ENCODE measurements at places on chromosomes 5 and 9.

GRCh38 chr9:14710804-14711203 is 11.7 kb downstream of the CER1 start:
- no peak overlapping the region for H3K4me3 ChIP-seq
- no peaks in the 10 kb centered on the region for H3K36me3 ChIP-seq
- H3K27ac ChIP-seq = no peak overlapping the region

- no peak overlapping the region for H3K27ac ChIP-seq
- H3K4me1 ChIP-seq = peaks cover 52% of the 10 kb centered on the region
- peaks cover 83% of the 10 kb centered on the region for H3K27me3 ChIP-seq
These were observed 6.3 kb downstream of the PAX5 start for GRCh38 chr9:37027582-37028419.

DNA sequence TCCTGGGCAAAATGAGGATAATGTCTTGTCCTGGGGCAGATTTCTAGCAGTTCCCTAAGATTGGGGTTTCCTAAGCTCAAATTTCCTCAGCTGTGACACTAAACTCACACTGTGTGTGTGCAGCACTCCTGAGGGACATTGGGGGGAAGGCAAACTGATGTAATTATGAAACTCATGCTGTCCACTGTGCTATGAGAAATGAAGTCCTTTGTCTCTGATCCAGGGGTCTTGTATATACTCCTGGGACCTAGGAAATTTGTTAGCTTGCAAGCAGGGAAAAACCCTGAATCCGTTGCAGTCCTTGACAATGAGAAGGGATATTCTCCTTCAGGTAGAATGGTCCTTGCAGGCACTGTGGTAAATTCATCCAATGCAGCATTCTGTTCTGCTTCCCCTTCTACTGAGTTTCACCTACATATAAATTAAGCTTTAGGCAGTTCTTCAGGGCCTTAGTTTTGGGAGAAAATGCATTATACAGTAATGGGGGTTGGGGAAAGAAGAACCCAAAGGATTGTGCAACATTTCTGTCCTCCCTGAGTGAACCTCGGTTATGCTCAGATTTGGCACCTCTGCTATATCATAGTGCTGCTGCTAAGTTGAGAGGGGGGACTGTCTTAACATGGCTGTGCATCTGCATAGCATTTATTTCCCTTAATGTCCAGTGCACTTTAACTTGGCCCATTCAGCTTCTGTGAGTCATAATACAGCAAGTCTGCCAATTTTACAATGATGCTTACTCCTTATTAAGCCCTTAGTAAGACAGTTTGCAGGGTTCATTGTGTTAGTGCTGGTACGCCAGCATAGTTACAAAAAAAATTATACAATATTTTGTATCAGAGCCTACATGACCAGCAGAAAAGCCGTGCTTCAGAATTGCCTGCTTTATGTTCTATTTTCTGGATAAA is 80.2 kb downstream of the PJA2 start:
- no peaks in the 10 kb centered on the region for H3K27me3 ChIP-seq
- no peak overlapping the region for H3K4me3 ChIP-seq
- H3K36me3 ChIP-seq = no peaks in the 10 kb centered on the region
- no peak for DNase-seq

DNA sequence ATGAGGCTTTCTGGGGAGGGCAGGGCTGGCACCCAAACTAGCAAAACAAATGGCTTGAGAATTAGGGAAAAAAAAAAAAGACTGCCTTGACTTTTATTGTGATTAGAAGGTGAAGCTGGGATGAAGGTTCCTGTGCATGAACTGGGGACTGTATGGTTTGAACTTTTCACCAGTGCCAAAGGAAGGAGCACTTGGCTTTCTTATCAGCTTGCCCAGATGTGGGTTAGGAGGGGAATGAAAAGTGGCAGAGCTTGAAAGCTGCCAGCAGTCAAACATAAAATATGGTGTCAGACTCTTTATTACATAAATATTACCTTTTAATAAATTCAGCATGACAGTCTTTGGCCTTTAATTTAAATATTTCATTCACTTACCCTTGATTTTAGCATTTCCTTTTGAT is 182.5 kb downstream of the PSAT1 start:
- DNase-seq = no peak
- H3K27me3 ChIP-seq = no peaks in the 10 kb centered on the region
- no peaks in the 10 kb centered on the region for H3K36me3 ChIP-seq
- no peaks in the 10 kb centered on the region for H3K4me1 ChIP-seq
- H3K4me3 ChIP-seq = no peak overlapping the region

- no peaks in the 10 kb centered on the region for H3K36me3 ChIP-seq
- H3K27ac ChIP-seq = no peak overlapping the region
- no peaks in the 10 kb centered on the region for H3K27me3 ChIP-seq
These were observed 117.7 kb downstream of the TMEM167A start for GRCh38 chr5:82959466-82959865.

GRCh38 chr9:98852460-98852734 is 44.9 kb downstream of the GALNT12 start:
- no peak overlapping the region for H3K4me3 ChIP-seq
- H3K27ac ChIP-seq = peak overlapping the region; percentile 14
- no peaks in the 10 kb centered on the region for H3K27me3 ChIP-seq
- H3K36me3 ChIP-seq = no peaks in the 10 kb centered on the region
- H3K4me1 ChIP-seq = peaks cover 40% of the 10 kb centered on the region

DNA sequence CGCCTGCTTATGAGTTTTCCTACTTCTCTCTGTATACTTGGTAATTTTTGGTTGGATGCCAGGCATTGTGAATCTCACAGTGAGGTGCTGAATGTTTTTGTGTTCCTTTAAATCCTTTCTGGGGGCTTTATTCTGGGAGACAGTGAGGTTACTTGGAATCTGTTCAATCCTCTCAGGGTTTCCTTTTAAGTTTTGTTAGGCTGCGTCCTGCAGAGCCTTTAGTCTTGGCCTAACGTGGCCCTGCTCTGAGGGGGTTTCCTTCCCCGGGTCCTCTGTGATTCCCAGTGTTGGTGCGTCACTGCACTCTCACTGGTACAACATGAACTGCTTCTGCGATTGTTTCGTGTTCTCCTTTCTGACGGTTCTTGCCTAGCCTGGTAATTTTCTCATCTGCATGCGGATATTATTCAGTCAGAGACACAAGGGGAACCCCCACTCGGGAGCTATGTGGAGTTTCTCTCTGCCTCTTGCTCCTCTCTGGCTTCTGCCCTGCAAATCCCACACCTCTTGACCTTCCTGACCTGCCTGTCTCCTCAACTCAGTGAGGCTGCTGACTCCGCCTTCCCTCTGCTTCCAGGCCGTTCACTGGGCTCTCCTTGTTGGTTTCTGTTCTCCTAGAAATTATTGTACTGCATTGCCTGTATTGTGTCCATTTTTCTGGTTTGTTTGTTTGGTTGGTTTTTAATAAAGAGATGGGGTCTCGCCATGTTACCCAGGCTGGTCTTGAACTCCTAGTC is 128.1 kb downstream of the DAB2IP start:
- peaks cover 50% of the 10 kb centered on the region for H3K36me3 ChIP-seq
- peak overlapping the region; percentile 66 for H3K27ac ChIP-seq
- no peak for DNase-seq
- H3K4me3 ChIP-seq = no peak overlapping the region
- no peaks in the 10 kb centered on the region for H3K27me3 ChIP-seq

DNA sequence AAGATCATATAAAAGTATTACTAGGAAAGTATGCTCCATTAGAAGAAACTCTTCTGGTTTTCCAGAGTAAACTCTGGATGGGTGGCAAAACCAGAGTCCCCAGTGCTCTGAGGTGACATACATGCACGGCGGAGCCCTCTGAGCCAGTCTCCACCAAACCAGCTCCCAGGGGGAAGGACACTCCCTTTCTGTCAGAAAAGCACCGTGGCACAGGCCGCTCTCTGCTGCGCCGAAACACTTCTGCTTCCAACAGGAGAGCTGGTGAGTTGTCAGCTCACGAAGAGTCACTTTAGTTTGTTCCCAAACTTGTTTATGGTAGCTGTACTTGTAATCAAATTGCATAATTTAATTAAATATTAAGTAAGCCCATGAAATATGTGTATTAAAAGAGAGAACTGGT is 184.6 kb downstream of the CDK5RAP2 start:
- H3K36me3 ChIP-seq = peaks cover 33% of the 10 kb centered on the region
- H3K27ac ChIP-seq = no peak overlapping the region
- DNase-seq = no peak
- no peaks in the 10 kb centered on the region for H3K4me1 ChIP-seq

DNA sequence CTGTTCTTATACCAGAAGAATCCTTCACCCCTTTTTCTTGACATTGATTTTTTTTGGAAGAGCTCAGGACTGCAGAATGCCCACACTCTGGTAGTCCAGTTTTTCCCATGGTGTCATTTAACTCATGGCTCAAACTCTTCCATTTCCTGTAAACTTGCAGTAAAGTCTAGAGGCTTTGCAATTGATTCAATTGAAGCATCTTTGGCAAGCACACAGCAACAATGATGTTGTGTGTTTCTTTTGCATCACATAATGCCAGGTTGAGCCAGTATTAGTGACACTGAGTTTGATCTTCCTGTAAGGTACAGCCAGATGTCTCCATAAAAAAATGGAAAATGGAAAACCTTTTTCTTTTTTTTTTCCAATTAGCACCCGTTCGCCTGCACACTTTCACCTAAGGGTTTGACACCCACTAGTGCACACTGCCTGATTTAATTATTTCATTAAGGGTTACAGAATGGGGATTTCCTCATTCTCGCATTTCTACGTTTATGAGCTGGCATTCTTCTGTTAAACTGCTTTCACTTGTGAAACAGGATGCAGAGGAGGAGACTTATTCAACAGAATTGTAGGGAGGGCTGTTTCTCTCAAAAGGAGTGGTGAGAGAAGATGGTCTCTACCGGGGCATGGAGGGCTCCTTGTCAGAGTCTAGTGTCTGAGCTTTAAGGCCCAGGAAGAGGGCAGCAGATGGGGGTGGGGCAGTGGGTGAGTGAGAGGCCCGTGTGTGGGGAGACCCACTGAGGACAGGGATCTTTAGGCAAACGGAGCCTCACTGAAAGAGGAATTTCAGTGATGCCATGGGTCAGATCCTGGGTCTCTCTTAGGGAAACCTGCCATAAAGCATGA is 2.2 kb upstream of the S1PR3 start:
- H3K4me1 ChIP-seq = peaks cover 50% of the 10 kb centered on the region
- H3K27ac ChIP-seq = peak overlapping the region; percentile 100
- no peaks in the 10 kb centered on the region for H3K36me3 ChIP-seq
- H3K27me3 ChIP-seq = peaks cover 4% of the 10 kb centered on the region
- H3K4me3 ChIP-seq = no peak overlapping the region
- no peak for DNase-seq

- no peaks in the 10 kb centered on the region for H3K4me1 ChIP-seq
- H3K36me3 ChIP-seq = no peaks in the 10 kb centered on the region
- H3K4me3 ChIP-seq = no peak overlapping the region
- H3K27me3 ChIP-seq = no peaks in the 10 kb centered on the region
These were observed 337.5 kb downstream of the ZNF608 start for GRCh38 chr5:124408738-124409453.

- H3K36me3 ChIP-seq = no peaks in the 10 kb centered on the region
- no peaks in the 10 kb centered on the region for H3K27me3 ChIP-seq
- H3K27ac ChIP-seq = peak overlapping the region; percentile 97
- DNase-seq = no peak
- H3K4me3 ChIP-seq = peak overlapping the region; percentile 95
These were observed 1.5 kb upstream of the ZNF367 start for GRCh38 chr9:96419691-96419969.

DNA sequence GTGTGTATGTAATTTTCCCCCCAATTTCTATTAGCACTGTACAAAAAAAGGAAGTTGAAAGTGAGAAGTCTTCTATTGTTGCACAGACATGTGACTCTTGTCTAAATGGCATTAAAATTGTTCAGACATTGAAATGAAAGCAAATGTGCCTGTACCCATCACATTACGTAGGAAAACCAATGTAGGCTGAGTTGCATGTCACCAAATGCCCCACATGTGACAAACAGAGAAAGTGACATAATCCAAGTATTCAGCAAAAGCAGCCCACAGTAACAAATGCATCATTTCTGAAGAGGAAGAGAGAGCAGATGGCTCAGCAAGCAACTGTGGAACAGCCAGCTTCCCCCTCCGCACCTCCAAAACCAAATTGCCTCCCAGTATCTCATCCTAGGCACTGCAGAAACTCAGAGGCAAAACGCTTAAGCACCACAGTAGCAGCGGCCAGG is 161.5 kb upstream of the NR4A3 start:
- H3K4me3 ChIP-seq = no peak overlapping the region
- no peak overlapping the region for H3K27ac ChIP-seq
- H3K4me1 ChIP-seq = no peaks in the 10 kb centered on the region
- no peaks in the 10 kb centered on the region for H3K36me3 ChIP-seq

- H3K4me1 ChIP-seq = no peaks in the 10 kb centered on the region
- no peaks in the 10 kb centered on the region for H3K27me3 ChIP-seq
- H3K4me3 ChIP-seq = no peak overlapping the region
- no peaks in the 10 kb centered on the region for H3K36me3 ChIP-seq
- H3K27ac ChIP-seq = no peak overlapping the region
- DNase-seq = no peak
These were observed 21.1 kb upstream of the TRIO start for GRCh38 chr5:14122089-14122488.

DNA sequence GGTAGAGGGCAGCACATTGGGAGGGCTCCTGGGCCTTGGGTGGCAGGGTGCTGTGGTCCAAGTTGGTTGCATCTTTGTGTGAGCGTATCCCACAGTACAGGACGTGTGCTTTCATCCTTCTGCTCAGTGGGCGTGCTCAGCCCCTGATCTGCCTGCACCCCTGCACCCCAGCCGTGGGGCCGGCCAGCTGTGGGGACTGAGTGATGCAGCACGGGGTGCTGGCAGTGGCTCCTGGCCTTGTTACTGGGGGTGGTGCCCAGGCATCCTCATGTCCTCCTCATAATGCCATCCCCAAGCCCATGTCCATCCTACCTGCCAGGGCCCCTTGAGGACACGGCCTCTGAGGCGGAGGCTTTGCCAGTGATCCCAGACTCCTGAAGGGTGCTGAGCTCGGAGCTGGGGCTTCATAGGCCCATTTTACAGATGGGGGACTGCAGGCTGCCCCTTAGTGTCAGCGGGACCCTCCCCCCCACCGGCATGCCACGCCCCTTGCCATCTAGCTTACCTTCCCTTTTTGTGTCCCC is 100.7 kb downstream of the PHF2 start:
- no peak overlapping the region for H3K27ac ChIP-seq
- peaks cover 6% of the 10 kb centered on the region for H3K27me3 ChIP-seq
- H3K4me1 ChIP-seq = peaks cover 4% of the 10 kb centered on the region
- H3K36me3 ChIP-seq = peaks cover 60% of the 10 kb centered on the region

- H3K36me3 ChIP-seq = no peaks in the 10 kb centered on the region
- H3K27ac ChIP-seq = no peak overlapping the region
- no peak for DNase-seq
- no peak overlapping the region for H3K4me3 ChIP-seq
- no peaks in the 10 kb centered on the region for H3K4me1 ChIP-seq
These were observed 173.5 kb downstream of the GLIS3 start for GRCh38 chr9:4126184-4126865.

DNA sequence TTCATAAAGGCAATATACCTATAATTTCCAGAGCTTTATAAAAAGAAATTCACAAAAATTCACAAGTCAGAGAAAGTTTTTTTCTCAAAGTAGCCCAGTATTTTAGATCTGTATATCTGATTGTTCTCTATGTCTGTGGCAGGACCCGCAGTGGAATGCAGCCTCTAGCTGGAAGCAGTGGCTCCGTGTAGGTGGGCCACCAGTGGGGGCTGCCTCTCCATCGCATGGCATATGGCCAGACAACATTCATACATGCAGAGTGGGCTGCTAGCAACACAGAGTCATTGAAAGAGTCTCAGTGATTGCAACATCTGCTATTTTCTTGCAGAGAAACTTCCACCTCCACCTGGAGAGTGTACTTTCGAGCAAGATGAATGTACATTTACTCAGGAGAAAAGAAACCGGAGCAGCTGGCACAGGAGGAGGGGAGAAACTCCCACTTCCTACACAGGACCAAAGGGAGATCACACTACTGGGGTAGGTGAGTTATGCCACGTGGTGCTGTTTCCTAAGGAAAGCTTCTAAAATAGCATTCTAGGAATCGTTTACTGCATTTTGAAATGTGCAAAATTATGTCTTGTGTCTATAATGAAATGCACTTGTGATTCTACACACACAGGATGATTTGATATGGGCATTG is 88.5 kb upstream of the SMC5 start:
- no peak for DNase-seq
- no peaks in the 10 kb centered on the region for H3K27me3 ChIP-seq
- no peak overlapping the region for H3K4me3 ChIP-seq
- H3K36me3 ChIP-seq = peaks cover 82% of the 10 kb centered on the region
- peaks cover 11% of the 10 kb centered on the region for H3K4me1 ChIP-seq
- H3K27ac ChIP-seq = no peak overlapping the region

Measured in esophagus muscularis mucosa (tissue), 4 donors.